ENCODE measurements at places on chromosomes 11 and 22.

- no peak for DNase-seq
These were observed 83.1 kb upstream of the ADSL start for GRCh38 chr22:40263191-40263590.

GRCh38 chr11:75199412-75199955, 41.1 kb upstream of the TPBGL start:
- no peak for DNase-seq

DNA sequence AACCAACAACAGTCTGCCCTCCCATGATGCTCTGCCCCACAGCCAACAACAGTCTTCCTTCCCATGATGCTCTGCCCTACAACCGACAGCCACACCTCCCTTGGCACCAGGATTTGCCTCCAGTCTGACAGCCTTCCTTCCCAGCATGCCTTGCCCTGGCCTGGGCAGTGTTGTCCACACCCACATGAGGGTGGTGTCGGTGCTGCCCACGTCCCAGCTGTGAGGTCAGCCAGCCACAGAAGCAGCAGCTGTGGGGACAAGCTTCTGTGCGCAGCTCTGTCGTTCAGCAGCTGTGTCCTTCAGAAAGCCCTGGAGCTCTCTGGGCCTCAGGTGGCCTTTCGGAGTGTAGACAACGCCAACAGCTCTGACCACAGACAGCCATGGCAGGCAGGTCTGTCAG, 1378.9 kb downstream of the BRD1 start:
- DNase-seq, result no peak

DNA sequence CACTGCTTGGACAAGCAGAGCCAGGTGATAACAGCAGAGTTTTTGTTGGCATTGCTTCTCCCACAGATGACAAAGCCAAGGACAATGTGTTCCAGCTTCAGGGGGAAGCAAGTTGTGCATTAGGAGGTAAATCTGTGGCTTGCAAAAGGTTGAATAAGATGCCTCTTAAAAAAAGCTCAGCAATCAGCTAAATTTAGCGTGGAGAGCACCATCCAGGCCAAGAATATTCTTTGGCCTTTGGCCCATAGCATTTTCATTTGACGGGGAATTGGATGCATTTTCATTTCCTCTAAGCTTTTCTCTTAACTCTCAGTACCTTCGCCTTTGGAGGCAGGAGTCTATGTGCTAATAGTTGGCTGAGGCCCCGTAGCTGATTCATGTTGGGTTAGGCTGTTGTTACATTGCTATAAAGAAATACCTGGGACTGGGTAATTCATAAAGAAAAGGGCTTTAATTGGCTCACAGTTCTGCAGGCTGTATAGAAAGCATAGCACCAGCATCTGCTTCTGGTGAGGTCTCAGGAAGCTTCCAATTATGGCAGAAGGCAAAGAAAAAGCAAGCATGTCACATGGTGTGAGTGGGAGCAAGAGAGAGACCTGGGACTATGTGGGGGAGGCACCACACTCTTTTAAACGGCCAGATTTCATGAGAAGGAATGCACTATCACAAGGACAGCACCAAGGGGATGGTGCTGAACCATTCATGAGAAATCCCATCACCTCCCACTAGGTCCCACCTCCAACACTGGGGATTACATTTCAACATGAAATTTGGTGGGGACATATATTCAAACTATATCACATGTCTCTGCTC, 350.1 kb upstream of the C11orf87 start:
- DNase-seq, result no peak

GRCh38 chr11:111978028-111978771, 41.1 kb downstream of the DIXDC1 start:
- no peak for DNase-seq

GRCh38 chr11:64455456-64456261, 96.7 kb downstream of the RPS6KA4 start:
- DNase-seq, result no peak

- no peak for DNase-seq
These were observed 542.5 kb upstream of the LARGE1 start for GRCh38 chr22:34462795-34463194.

DNA sequence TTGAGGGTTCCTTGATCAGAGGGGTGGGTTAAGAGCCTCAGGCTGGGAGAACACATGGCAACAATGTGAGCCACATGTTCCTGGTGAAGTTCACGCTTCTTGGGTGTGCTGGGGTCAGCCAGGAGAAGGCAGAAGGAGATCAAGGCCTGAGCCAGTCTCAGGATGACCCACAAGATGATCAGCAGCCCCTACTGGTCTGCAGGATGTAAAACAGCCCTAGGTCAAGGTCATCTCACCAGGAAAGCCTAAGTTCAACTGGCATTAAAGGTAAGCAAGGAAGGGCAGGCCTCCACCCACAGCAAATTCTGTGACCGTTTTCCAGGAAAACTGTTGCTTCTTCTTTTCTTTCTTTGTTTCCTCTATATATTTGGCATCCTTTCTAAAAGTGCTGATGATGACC, 156.7 kb upstream of the KIRREL3 start:
- no peak for DNase-seq

DNA sequence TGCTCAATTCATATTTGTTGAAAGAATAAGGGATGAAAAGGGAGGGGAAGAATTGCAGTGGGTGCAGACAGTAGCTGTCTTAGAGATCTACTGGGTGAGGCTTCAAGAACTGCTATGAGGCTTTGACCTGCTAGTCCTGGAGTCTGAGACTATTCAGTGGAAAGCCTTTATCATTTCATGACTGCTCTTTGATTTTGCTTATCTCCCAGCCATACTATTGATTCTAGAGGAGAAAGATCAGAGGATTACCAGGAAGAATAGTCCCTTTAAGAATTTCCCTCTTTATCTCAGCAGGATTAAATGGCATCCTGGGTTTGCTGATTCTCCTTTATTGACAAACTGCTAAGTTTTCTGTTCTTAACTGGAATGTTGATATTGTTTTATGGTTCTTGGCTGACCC, 107.5 kb upstream of the SORL1-AS1 start:
- DNase-seq, result no peak

DNA sequence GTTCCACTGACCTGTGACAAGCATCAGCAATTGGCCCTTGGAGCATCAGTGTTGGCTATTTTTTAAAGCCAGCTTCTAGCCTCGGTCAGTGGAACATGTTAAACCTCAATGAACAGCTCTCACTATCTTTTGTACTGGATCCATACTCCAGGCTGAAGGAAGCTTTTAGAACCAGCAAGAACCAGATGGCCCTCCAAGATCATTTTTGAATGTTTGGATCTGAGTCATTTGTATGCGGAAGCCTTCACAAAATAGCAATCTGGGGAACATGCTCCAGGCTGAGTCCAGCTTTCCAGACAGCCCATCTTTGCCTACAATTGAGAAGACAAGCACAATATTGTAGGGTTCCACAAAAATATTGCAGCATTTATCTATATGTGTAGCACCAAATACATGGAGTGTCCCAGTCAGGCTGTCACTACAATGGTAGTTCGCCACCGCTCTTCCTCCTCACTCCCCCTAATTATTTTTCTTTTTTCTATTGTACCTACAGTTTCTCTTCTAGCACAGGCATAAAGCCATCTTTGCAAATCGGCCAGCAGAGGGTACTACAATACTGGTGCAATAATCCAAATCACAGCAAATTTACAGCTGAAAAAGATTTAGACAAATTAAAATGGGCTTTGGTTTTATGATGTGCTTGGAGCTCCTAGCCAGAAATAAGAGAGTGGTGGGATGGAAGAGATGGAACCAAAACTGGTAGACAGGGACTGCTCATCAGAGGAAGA, 177.4 kb upstream of the BLID start:
- no peak for DNase-seq

- no peak for DNase-seq
These were observed 33.9 kb downstream of the TSG101 start for GRCh38 chr11:18492888-18493287.

- no peak for DNase-seq
These were observed at the start of gene DNHD1 for GRCh38 chr11:6497069-6497839. DNHD1 (plus strand) TSS chr11:6497280; CDS start chr11:6498216, 936 bp downstream.

GRCh38 chr11:8017894-8018483, 30.9 kb downstream of the EIF3F start:
- DNase-seq, result no peak

GRCh38 chr11:47366020-47366490, 12.3 kb downstream of the SPI1 start:
- DNase-seq, result no peak

GRCh38 chr11:109667719-109668118, 245.7 kb downstream of the C11orf87 start:
- DNase-seq, result no peak

- DNase-seq, result no peak
These were observed 168.4 kb downstream of the SBF2 start for GRCh38 chr11:10125522-10126133.

DNA sequence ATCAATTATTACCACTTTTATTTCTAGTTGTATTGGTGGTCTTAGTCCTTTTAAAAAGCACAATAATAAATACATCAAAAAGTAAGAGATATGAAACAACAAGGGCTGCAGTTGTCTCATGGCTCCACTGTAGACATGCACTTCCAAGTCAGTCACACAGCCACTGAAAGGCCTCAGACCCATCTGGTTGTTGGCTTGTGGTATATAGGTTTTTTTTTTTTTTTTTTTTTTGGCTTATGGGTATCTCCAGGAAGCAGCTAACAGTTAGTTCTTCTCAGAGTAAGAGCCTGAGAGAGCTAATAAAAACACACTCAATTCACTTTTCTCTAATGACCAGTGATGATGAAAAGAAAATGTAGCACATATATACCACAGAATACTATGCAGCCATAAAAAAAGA, 6.0 kb upstream of the OR52E6 start:
- no peak for DNase-seq

GRCh38 chr22:45923835-45924234, 53.1 kb downstream of the WNT7B start:
- no peak for DNase-seq

DNA sequence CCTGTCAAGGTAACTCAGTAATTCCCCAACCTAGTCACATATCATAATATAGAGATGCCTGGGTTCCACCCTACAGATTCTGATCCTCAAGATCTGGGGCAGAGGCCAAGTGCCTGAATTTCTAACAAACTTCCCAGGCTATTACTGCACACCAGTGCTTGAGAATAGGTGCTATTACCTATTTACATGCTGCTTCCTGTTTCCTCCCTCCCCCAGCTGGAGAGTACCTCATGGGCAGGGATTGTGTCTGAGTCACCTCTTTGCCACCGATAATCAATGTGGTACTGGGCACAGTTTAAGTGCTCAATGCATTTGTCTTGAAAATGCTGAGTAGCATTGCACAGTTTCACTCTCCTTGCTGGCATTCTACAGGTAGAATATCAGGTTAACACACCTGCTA, 582.2 kb upstream of the CADM1 start:
- DNase-seq, result no peak

DNA sequence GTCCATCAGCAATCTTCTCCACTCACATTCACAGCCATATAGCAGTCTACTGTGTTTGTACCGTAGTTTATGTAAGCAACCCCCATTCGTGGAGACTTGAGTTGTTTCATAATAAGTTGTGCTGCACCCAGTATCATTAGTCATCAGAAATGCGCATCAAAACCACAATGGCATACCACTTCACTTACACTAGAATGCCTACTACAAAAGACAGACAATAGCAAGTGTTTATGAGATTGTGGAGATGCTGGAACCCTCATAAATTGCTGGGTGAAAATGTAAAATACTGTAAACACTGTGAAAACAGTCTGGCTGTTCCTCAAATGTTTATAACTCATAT, 133.3 kb downstream of the ATXN10 start:
- DNase-seq, result no peak

- DNase-seq, result no peak
These were observed 197.8 kb downstream of the MAML2 start for GRCh38 chr11:96145163-96145585.

DNA sequence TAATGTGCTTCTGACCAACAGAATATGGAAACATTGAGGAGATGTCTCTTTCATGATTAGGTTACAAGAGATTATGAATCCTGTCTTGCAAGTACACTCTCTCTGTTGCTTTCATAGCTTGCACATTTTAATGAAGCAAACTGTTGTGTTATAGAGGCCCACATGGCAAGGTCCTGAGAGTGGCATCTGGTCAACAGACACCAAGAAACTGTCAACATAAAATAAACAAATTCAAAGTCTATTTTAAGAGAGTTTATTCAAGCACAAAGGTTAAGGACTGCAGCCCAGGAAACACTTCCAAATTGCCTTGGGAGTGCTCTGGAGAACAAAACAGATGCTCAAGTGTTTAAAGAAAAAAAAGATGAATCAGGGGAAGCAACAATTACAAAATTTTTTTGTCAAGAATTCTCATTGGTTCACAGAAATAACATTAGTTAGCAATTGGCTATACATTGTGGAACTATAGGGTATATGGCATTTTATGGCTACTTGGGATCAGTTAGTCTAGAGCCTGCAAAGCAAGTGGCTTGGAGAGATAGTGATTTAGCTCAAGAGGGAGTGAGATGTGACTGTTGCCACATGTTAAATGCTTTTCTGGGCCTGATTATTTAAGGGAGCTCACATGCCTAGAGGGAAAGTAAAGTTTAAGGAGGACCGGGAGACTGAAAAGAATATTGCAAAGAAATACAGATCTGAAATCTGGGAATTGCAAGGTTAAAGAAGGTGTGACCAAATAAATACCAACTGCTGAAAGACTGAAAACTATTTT, 54.6 kb downstream of the CTSC start:
- no peak for DNase-seq

DNA sequence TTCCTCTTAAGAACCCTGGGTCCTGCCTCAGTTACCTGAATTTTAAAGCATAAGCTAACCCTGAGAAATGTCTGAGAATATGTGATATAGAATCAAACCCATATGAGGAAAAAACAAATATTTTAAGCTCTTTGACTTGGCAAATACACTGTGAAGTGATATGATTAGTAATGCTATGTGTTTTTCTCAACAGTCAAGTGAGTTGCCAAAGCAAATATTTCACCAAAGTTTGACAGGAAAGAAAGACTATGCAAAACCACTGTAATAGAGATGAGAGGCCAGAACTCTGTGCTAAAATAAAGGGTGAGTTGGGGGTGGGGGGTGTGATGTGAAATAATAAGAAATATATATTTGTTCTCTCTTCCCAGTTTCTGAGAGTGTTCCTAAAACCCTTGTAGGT, 613.5 kb upstream of the CCDC179 start:
- no peak for DNase-seq

DNA sequence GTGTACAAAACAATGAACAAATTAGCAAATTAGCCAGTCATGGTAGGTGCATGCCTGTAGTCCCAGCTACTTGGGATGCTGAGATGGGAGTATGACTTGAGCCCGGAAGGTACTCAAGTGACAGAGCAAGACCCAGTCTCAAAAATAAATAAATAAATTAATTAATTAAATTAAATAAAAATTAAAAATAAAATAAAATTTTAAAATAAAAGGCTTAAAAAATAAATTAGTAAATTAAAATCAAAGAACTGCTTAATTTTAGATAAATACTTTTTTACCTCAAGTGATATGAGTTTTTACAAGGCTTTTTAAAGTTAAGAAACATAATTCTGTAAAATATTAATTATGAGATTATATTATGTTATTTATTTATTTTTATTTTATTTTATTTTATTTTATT, 50.9 kb upstream of the TSPAN18 start:
- no peak for DNase-seq

DNA sequence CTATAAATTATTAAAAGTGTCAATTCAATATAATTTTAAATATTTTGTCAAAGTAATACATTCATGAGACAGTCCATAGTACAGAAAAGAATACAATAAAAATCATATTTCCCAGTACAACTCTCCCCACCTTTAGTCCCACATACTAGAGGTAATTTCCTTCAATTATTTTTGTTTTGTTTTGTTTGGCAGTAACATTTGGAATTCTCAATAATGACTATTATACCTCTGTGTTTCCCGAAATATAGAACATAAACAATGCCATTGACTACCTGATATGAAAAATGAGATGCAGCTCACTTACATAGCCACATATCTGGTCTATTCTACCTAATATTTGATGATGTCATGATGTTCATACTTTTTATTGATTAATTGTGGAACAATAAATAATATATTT, 24.4 kb upstream of the CASP4 start:
- DNase-seq, result no peak

- DNase-seq, result no peak
These were observed 420.6 kb upstream of the FAT3 start for GRCh38 chr11:91804042-91804441.

Measured in stimulated activated CD4-positive, alpha-beta T cell treated with anti-CD3 and anti-CD28 coated beads, Interleukin-15, amount 100 ng/mL, for 48 hours (primary cell).